ENCODE measurements at places on chromosomes 4 and X. TPM values are rescaled to one million over a fixed set of nuclear protein-coding genes. Genes with fewer than 3 reads are reported as not detected.

GRCh38 chr4:41177016-41177415 is 37.3 kb downstream of the APBB2 start:
- DNase-seq, result no peak

GRCh38 chr4:177558995-177559394 is 116.8 kb upstream of the AGA start:
- DNase-seq, result no peak

DNA sequence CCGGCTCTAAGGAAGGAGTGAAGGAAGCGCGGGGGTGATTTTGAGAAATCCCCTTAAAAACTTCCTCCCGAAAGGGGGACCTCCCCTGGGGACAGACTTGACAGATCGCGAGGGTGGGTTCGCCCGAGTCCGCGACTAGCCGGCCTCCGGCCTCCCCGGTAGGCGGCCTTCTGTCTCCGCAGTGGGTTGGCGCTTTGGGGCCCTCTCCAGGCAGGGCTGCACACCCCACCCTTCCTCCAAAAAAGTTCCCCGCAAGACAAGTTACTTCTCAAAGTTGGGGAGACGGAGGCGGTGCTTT is 24.8 kb downstream of the HOPX start:
- DNase-seq, result no peak

- DNase-seq, result no peak
Observed at GRCh38 chr4:128345650-128346049, 58.0 kb upstream of the PGRMC2 start.

- DNase-seq, result no peak
Observed at GRCh38 chr4:147839663-147840062, 107.8 kb downstream of the ARHGAP10 start.

FAM47A gene
- not detected for total RNA-seq

ARHGAP4 gene
- 64.4 TPM for total RNA-seq

RAB41 gene
- total RNA-seq, result not detected

FGFR3 gene
- 37.6 TPM for total RNA-seq

GLRB gene
- total RNA-seq, result 14.9 TPM

TMPRSS11D gene
- not detected for total RNA-seq

Measured in mesothelial cell of epicardium (in vitro differentiated cells).